ENCODE measurements at places on chromosomes 3 and 15. TPM values are rescaled to one million over a fixed set of nuclear protein-coding genes. Genes with fewer than 3 reads are reported as not detected.

The SLC28A2 gene
- not detected for total RNA-seq

The TMOD2 gene
- total RNA-seq, result 18.9 TPM

The TIGIT gene
- 0.18 TPM for total RNA-seq

The ITIH3 gene
- under 0.01 TPM for total RNA-seq

The CCR2 gene
- not detected for total RNA-seq

The GRIP2 gene
- 0.90 TPM for total RNA-seq

The CYP8B1 gene
- total RNA-seq, result not detected

The RPP25 gene
- 4.1 TPM for total RNA-seq

Data from fibroblast of the aortic adventitia (primary cell).